Tongue (tissue), 3 donors: ENCODE measurements at places on chromosomes 16 and 17. TPM values are rescaled to one million over a fixed set of nuclear protein-coding genes. Genes with fewer than 3 reads are reported as not detected.

Gene MAP3K3
- total RNA-seq: 49.0 TPM

Gene GINS2
- total RNA-seq: 4.6 TPM

DNA sequence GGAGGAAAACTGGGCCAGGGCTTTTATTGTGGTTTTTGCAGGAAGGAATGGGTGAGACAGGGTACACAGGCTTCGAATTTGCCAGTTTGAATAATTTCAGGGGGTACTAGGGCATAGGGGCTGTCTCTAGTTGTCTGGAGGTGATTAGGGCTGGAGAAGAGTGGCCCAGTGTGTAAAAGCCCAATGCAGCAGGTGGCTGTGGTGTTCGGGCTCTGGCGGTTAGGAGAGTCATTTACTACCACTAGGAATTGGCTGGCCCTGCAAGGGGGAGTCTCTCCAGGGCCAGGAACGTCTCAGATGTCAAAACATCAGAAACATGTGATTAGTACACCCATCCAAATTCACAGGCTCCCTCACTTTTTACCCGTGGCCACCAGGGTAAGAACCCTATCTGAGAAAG, 50.3 kb downstream of the GINS3 start:
- DNase-seq: no peak

DNA sequence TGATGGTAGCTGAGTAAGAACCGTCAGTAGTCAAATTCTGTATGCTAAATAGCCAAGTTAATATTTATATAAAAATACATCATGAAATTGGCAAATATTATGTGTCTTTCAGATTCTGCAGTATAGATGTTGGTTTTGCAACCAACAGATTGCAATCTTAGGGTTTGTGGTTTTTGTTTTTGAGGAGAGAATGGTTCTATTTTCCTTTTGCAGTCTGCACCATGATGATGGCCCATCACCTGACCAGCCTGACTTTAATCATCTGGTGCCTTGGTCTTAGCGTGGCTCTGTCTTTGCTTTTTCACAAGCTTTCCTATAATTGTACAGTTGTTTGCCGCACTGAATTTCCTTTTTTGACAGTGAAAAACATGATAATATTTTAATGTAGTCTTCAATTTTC, 50.7 kb downstream of the NUP93 start:
- DNase-seq: no peak

Gene HS3ST6
- total RNA-seq: 1.5 TPM

Gene IL17C
- total RNA-seq: not detected
